ENCODE measurements at places on chromosomes 5 and 9. TPM values are rescaled to one million over a fixed set of nuclear protein-coding genes. Genes with fewer than 3 reads are reported as not detected.

GRCh38 chr5:178527458-178528307 lies 62.5 kb downstream of the COL23A1 start:
- DNase-seq = no peak

GRCh38 chr9:16207161-16207560 lies 654.3 kb downstream of the CCDC171 start:
- DNase-seq = peak; percentile 78

DNA sequence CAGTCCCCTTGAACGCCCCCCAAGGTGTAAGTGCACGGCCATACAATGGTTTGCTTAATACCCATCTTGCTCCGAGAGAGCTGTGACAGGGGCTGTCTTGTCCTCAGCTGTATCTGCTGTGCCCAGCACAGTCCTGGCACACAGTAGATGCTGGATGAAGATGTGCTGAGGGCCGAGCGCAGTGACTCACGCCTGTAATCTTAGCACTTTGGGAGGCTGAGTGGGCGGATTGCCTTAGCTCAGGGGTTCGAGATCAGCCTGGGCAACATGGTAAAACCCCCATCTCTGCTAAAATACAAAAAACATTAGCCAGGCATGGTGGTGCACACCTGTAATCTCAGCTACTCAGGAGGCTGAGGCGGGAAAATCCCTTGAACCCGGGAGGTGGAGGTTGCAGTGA lies 53.6 kb downstream of the C9orf50 start:
- no peak for DNase-seq

- DNase-seq = no peak
Observed at GRCh38 chr9:5095795-5096194, 89.6 kb downstream of the INSL6 start.

- peak; percentile 90 for DNase-seq
Observed at GRCh38 chr5:989961-990530, 18.6 kb upstream of the NKD2 start.

GRCh38 chr9:125241863-125242739 lies 958 bp upstream of the HSPA5 start:
- peak; percentile 74 for DNase-seq

DNA sequence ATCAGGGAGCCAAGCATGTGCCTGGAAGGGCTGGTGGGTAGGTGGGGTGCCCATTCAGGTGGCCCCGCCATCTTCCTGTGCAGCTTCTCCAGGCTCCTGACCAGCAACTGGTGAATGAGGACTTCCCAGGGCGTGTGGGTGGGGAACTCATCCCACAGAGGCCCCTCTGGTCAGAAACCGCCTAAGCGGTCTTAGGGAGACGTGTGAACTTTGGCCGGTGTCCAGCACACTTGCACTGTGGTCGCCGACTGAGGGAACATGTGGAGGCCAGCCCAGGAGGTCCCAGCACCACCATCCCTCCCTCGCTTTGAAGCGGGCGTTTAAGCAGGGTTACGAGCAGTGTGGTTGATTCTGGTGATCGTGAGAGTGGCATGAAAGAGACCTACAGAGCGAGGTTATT lies 77.8 kb downstream of the MVB12B start:
- no peak for DNase-seq

- peak; percentile 85 for DNase-seq
Observed at GRCh38 chr5:139141446-139142204, 56.5 kb downstream of the SIL1 start.

DNA sequence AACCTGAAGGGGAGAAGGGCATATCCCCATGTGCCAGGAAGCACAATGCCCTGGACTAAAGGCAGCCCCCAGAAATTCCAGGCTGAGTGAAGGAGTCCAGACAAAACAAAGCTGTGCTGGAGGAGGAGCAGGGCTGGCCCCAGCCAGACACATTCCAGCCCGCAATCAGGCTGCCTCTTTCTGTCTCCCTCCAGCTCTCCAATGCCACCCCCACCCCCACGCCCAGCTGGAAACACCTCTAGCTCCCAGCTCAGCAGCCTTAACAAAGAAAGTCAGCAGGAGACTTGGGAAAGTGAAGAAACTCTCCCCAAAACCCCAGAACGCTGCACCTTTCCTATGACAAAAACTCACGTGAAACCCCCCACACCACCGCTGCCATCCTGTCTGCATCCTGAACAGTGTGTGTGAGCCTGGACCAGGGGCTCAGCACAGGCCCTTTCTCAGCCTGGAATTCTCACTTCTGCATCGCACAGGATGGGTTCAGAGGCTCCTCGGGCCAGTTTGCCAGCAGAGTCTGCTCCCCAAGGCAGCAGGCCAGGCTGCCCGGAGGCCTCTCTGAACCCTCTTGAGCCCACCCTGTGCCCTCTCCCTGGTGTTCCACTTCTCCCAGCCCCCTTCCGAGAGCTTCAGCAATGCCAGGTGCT lies 96.2 kb upstream of the ICE1 start:
- no peak for DNase-seq

DNA sequence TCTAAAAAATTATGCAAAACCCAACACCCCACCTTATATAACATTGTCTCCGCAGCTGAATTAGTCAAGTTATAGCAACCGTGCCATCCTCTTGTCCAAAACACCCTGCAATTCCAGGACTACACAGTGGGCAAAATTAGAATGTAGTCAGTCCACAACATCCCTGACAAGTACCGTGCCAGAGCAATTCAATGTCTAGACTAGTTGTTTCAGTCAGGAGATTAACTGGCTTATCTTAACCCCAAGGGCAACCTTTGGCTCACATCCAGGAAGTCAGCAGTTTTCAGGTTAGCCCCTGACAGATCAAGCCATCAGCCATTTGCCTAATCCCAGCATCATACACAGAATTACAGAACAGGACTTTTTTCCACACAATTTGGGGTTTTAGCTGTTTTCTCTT lies 240.8 kb upstream of the TMEM161B start:
- no peak for DNase-seq

DNA sequence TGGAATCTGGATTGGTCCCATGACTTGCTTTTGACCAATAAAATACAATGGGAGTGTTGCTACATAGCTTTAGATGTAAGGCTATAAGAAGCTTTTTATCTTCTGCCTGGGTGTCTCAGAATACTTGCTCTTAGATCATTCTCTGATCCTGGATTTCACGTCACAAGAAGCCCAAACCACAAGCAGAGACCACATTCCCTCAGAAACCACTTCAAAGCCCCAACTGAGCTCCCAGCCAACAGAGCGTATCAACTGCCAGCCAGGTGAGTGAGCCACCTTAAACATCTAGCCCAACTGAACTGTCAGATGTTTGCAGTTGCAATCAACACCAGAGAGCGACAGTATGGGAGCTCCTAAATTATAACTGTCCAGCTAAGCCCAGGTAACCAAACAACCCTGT lies 687.1 kb downstream of the TLE1 start:
- DNase-seq = no peak

GRCh38 chr9:129898185-129898584 lies 62.9 kb downstream of the USP20 start:
- peak; percentile 56 for DNase-seq

DNA sequence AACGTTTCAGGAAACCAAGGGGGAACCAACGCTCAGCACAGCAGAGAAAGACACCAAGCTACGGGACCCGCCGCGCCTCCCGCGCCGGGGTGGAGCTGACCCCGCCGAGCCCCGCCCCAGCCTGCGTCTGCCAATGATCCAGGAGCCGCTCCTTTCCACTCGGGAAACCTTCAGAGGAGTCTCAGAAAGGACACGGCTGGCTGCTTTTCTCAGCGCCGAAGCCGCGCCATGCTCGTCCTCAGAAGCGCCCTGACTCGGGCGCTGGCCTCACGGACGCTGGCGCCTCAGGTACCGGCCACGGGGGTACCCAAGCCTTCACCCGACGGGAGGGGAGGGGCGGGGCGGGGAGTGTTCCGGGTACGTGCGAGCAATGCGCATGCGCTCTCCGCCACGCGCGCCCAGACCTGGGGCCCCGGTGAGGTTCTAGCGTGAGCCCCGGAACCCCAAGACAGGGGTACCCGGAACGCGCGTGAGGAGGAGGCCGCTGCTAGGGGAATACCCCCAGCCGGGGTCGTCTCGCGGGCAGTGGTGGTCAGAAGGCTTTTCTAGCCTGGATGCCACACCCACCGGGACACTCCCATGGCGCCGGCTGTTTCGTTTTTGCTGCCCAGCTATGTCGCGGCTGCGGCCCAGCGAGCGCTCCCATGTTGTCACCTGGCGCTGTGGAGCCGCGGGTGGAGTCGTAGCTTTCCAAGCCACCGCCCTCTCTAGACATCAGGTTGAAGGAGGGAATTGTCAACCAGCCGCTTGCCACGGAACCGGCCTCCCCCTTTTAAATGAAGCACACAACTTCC lies at the start of gene NIPSNAP3A:
TSS of gene NIPSNAP3A (plus strand) at position 119 of the 794 bp plus-strand sequence. CDS start at position 229, 110 bp downstream.
- peak; percentile 91 for DNase-seq

- no peak for DNase-seq
Observed at GRCh38 chr5:57303985-57304384, 130.1 kb downstream of the GPBP1 start.

- no peak for DNase-seq
Observed at GRCh38 chr5:3191585-3191984, 404.0 kb upstream of the IRX1 start.

DNA sequence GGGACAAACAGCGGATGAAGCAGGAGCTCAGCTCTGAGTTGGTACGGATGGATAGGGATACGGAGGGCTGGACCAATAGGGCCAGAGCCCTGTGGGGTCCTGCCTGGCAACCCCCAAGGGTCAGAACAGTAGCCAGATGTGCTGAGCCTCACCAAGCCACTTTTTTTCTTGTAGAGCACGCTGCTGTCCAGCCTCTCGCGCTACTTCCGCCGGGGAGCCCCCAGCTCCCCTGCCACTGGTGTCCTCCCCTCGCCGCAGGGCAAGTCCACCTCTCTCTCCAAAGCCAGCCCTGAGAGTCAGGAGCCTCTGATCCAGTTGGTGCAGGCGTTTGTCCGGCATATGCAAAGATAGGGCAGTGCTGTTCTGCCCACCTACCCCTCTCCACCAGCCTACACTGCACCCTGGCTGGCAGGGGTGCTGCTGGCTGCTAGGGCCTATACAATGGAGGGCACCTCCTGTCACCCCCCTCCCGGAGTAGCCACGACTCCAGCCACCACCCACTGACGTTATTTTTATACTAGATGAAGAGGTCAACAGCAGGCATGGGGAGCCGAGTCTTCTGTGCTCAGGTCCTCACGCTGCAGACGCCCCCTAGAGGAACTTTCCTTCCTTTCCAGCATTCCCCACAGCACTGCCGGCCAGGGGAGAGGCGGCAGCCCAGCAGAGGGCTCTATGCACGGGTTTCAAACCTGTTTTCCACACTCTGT lies 21.6 kb downstream of the SH3GLB2 start:
- peak; percentile 88 for DNase-seq

- no peak for DNase-seq
Observed at GRCh38 chr5:73459366-73459765, 10.8 kb upstream of the FOXD1 start.

GRCh38 chr5:74491586-74491985 lies 148.9 kb downstream of the ENC1 start:
- no peak for DNase-seq

DNA sequence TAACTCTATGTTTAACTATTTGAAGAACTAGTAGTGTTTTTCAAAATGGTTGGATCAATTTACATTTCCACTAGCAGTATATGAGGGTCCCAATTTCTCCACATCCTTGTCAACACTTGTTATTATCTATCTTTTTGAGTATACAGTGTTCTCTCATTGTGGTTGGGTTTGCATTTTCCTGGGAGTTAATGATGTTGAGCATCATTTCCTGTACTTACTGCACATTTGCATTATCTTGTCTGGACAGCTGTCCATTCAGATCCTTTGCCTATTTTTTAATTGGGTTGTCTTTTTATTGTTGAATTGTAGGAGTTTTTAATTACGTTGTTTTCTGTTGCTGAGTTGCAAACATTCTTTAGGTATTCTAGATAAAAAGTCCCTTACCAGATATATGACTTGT lies 103.4 kb upstream of the LRRTM2 start:
- DNase-seq = no peak

SFXN1 gene
- 22.8 TPM for total RNA-seq

LCN1 gene
- not detected for total RNA-seq

ASPN gene
- total RNA-seq = 9.4 TPM

COL27A1 gene
- 9.9 TPM for total RNA-seq

MAMDC4 gene
- 2.8 TPM for total RNA-seq

SLC6A18 gene
- total RNA-seq = not detected

SPTLC1 gene
- total RNA-seq = 75.3 TPM
